ENCODE measurements at places on chromosomes 16 and 17.

GRCh38 chr16:67910158-67910557 lies 17.1 kb downstream of the PSKH1 start:
- DNase-seq: peak; percentile 62

GRCh38 chr16:64791756-64792155 lies 330.1 kb downstream of the CDH11 start:
- no peak for DNase-seq

DNA sequence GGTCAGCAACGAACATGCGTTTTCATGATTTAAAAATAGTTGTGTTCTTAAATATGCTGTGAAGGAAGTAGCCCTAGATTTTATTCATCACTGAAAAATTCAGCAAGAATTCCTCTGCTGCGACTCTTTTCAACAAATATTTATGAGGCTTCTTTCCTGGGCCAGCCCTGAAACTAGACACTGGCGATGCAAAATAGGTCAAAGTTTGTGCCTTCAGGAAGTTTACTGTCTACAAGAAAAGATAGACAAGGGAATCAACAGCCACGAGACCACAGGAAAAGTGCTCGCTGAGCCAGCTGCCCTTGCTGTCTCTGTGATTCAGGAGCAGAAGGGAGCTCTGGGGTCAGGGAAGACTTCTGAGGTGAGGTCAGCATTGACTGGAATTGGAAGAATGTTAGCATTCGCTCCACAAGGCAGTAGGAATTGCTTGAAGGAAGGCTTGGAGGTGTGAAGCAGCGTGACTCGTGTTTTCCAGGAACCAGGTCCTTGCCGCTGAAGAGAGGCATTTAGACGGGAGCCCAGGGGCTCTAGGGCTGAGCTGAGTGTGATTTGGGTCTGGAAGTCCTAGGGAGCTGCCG lies 1.9 kb upstream of the RPL26 start:
- DNase-seq: no peak

- no peak for DNase-seq
Measured at GRCh38 chr17:41322903-41323895, 7.7 kb upstream of the KRTAP17-1 start.

DNA sequence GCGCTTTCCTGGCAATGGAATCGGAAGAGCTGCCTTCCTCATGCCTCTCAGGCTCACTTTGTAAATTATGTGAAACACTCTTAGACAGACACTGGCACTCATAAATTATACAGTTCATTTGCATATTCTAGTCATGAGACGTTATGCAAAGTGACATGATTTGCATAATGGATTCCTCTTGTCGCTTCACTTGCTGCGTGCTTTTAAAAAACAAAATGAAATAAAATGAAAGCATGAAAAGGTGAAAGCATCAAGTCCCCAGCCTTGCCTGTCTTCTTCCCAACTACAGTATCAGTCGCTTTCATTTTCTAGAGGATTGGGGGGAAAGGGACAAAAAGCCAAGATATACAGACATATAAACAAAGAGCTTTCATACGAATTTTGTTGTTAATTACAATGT lies 252.8 kb upstream of the PMFBP1 start:
- DNase-seq: no peak

DNA sequence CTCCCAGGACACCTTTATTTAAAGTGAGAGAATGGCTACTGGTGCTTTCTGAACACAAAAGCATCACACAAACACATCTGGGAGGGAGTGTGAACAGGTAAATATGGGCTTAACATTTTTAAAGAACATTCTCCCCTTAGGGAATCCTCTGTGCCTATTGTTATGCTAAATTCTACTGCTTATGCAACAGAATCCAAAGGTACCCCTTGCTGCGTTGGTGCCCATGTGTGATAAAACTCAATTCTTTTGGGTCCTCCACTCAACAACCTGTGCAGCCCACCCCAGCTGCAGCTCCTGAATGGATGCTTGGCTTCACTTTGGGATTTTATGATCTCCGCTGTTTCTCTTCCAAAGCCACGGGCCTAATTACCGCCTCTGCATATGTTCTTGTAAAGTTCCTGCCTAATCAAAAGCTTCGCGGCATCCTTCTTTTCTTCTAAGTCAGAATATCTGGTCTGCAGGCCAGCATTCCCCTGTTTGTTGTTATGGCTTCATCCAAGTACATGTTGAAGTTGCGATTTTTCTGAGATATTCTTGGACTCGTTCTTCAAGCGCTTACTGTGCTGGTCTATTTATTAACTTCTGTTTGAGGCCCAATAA lies 23.9 kb downstream of the RHBDL3 start:
- no peak for DNase-seq

- DNase-seq: peak; percentile 82
Measured at GRCh38 chr17:78268951-78269905, 37.8 kb downstream of the TMEM235 start.

DNA sequence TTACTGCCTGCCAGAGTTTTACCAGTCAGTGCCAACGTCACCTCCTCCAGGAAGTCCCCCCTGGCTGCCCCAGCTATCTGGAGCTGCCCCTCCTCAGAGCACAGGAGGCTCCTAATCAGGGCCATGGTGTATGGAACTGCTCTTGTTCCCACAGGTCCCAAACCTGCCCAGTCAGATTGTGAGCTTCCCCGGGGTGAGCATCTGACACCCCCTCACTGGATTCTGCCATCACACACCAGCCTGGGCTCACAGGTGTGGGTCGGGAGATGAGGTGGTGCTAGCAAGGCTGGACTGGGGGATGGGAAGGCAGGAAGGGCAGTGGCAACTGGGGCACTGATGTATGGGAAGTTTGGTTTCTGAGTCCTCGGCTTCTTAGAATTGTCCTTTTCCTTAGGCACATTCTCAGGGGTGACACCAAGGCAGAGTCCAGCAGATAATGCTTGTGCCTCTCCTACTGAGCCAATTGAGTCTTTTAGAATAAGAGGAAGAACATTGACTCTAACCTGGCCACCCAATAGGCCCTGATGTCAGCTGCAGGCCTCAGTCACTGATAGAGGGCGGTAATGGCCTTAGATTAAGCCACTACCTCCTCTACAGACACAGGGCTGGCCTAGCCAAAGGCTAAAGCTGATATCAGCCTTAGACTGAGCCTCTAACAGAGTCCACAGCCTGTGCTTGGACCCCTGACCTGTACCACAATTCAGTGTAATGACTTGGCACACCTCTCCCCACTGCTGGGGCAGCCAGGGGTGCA lies 107.9 kb downstream of the WSCD1 start:
- DNase-seq: no peak

- no peak for DNase-seq
Measured at GRCh38 chr16:4319454-4320421, 3.9 kb downstream of the GLIS2 start.

DNA sequence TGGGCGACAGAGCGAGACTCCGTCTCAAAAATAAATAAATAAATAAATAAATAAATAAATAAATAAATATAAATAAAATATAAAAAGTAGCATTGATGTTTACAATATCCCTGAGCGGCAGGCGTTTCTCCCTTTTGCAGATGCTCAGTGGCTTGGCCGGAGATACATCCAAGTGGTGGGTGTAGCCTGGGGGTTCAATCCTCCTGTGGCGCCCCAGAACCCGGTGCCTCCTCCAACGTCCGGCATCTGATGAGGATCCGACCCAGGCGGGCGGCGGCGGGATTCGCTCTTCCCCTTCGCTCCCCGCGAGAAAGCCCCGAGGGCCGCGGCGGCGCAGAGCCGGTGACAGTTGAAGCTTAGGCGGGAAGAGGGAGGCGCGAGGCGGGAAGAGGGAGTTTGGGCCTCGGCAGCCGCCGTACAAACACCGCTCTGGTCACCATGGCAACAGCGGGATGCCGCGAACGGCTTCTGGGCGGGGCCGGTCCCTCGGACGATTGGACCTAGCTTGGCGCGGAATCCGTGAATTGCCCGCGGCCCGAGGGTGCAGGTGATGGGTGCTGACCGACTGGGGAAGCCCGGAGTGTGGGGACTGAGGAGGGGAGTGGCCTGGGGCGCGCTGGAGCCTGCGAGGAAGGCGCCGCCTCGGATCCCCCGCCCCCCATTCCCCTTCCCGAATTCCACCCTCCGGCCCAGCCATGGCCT lies 12.7 kb upstream of the ALDOA start:
- peak; percentile 96 for DNase-seq

DNA sequence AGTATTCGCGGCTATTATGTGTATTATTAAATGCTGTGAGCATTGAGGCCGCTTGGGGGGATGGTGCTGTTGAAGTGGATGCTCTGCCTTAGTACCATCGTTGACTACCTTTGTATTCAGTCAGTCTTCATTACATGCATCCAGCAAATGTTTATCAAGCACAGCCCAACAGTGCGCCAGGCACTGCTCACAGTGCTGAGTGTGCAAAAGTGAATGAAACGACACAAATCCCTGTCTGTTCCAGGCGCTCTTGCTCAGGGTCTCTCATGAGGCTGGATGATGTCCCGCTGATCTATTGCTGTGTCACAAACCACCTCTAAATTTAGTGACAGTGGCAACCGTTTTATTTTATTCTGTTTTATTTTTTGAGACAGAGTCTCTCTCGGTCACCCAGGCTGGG lies 53.8 kb downstream of the OTOA start:
- DNase-seq: no peak

GRCh38 chr17:71110326-71110725 lies 941.0 kb downstream of the KCNJ2 start:
- DNase-seq: no peak

- DNase-seq: no peak
Measured at GRCh38 chr16:28011223-28011622, 52.3 kb downstream of the GSG1L start.

- DNase-seq: no peak
Measured at GRCh38 chr16:12504312-12504711, 299.4 kb downstream of the CPPED1 start.

DNA sequence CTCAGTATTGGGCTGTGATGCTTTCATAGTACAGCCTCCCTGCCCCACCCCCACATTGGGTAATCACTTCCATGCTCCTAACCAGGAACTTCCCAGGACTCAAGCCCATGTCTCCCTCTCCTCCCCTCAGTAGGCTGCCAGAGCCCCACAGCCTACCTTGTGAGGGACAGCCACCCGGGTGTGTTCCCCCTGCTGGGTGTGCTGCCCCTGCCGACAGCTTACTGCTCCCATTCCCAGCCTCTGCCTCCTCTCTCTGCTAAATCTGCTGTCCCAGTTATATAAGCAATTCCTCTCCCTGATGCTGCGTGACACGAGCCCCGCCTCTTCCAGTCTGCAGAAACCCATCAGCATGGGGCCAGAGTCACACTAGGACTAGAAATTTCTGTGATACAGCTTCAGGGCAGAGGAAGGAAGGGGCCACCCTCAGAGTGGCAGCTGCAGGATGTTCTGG lies at the start of gene RSKR:
Gene RSKR (minus strand): TSS at position 255 of the 451 bp plus-strand sequence. CDS start 24 bp downstream, at position 231.
- no peak for DNase-seq

GRCh38 chr17:80303824-80304223 lies 43.2 kb downstream of the RNF213 start:
- no peak for DNase-seq

GRCh38 chr16:70467113-70467512 lies 12.7 kb downstream of the FCSK start:
- no peak for DNase-seq

GRCh38 chr17:79154951-79155585 lies 80.4 kb downstream of the ENGASE start:
- no peak for DNase-seq

GRCh38 chr17:78997881-78998280 lies 11.7 kb downstream of the CANT1 start:
- peak; percentile 20 for DNase-seq

- peak; percentile 29 for DNase-seq
Measured at GRCh38 chr17:79619636-79620206, 8.9 kb upstream of the RBFOX3 start.

GRCh38 chr16:80390871-80391489 lies 149.8 kb upstream of the DYNLRB2 start:
- no peak for DNase-seq

GRCh38 chr16:74769586-74770190 lies 4.9 kb downstream of the FA2H start:
- no peak for DNase-seq

GRCh38 chr17:2449486-2449885 lies 48.6 kb upstream of the MNT start:
- no peak for DNase-seq

- DNase-seq: peak; percentile 60
Measured at GRCh38 chr16:1770328-1771187, 785 bp downstream of the NME3 start.
